NCI-H2029 treated with DMSO at 0.1 percent for 48 hours (cell line): ENCODE measurements at places on chromosomes 12 and 14.

- DNase-seq = no peak
Measured at GRCh38 chr14:68894123-68894522, 85.0 kb downstream of the ACTN1 start.

DNA sequence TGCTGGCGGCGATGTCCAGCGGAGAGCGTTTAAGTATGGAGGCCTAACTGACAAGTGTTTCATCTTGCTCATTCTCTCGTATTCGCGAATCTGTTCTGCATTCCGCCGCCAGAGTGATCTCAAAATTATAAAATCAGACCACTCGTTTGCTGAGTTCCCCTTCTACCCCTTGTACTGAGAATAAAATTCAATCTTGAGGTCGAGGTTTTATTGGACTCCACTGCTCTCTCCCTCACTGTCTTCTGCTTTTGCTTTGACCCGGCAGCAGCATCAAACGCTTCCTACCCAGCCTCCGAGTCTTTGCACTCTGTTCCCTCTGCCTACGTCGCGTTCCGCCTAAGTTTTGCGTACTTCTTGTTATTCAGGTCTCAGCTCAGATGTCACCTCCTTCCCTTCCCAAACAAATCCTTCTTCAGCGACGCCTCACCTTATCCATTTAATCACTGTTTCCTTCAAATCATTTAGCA is 462 bp downstream of the KNTC1 start:
- no peak for DNase-seq

- DNase-seq = no peak
Measured at GRCh38 chr14:64573109-64573508, 23.3 kb downstream of the PPP1R36 start.

- DNase-seq = no peak
Measured at GRCh38 chr12:16523951-16524331, 82.0 kb downstream of the LMO3 start.

GRCh38 chr12:121765573-121765972 is 27.9 kb downstream of the RHOF start:
- no peak for DNase-seq

DNA sequence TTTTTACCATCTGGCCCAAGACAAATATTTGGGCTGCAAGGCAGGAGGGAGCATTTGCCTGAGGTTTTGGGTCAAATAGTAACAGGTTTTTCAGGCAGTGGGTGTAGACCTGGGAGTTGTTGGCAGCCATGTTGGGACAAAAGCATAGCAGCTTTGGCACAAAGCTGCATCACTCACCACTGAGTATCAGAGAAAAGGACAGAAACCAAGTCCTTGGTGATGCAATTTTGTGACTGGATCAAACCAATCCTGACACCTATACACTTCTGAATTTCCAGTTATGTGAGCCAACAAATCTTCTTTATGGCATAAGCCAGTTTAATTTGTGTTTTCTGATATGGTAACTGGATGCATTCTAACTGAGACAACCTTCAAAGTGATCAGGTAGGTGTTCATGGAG is 144.8 kb upstream of the KRR1 start:
- no peak for DNase-seq

- no peak for DNase-seq
Measured at GRCh38 chr14:31990926-31991572, 86.1 kb upstream of the ARHGAP5 start.

DNA sequence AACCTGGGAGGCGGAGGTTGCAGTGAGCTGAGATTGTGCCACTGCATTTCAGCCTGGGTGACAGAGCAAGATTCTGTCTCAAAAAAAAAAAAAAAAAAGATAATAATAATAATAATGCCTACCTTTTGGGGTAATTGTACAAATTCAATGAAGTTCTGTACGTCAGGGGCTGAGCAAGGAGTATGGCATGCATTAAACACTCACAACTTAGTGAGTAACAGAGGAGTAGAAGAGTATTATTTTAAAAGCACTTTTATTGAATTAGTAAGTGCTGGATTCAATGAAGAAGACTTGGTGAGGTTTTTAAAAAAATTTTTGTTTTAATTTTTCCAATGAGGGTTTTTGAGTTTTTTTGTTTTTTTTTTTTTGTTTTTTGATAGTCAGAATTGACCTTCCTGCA is 783.6 kb upstream of the TBX3 start:
- DNase-seq = no peak

DNA sequence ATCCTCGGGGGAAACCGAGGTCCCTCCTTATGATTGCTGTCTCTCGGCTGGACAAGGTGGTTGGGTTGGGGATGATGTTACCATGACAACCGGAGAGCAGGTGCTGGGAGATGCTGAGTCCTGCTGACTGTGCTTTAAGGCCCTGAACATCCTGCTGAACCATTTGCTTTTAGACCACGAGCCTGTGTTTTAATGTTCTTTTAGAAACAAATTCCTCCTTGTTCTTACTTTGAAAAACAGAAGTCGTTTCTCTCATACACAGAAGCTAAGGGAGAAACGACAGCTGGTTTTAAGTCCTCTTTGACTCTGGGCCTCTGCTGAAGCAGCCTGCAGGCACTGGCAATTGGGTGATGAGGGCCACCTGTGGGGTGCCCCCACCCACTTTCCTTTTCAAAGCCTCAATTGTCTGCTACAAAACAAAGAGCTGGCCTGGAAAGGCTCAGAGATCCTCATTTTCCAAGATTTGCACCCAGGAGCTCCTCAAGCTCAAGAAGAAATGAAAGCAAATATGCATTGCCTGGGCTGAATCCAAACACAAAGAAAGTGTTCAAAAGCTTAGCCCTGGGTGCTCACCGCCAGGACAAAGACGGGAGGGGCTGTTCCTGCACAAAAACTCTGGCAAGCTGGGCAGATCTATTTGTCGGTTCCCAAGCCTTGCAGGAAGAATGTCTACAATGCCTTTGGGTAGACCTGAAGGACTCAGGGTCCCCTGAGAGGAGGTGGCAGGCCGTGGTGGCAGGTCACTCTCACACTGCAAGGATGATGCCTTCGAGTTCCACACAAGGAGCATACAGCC is 90.0 kb upstream of the CLMN start:
- DNase-seq = no peak

DNA sequence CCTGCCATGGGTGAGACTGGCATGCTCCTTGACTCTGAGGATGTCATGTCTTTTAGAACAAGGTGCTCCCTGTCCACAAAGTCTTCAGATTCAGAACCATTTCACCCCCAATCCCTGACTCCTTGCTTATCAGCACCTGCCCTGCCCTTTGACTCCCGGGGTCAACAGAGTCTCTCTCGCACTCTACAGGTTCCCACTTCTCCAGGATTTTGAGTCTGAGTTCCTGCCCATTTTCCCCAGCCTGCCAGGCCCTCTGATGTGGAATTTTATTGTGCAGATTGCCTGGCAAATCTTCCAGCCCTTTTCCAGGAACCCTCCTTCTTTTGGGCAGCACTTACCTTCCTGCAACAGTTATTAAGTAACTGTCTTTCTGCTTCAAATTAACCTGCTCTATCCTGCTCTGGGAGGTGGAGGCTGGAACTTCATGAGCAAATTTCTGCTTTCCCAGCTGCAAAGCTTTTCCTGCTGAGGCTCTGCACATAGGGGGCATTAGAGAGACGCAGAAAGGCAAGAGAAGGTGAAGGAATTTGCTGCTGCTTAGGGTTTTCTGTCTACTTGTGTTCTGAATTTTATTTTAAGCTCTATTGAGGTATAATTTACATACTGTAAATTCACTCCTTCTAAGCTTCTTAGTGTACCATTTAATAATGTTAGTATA is 259.1 kb downstream of the PCNX1 start:
- DNase-seq = no peak

- DNase-seq = no peak
Measured at GRCh38 chr12:120861074-120861795, 42.9 kb downstream of the SPPL3 start.

GRCh38 chr12:118107011-118107410 is 3.2 kb upstream of the VSIG10 start:
- DNase-seq = no peak

- DNase-seq = no peak
Measured at GRCh38 chr12:117060246-117060928, 38.8 kb downstream of the TESC start.

- no peak for DNase-seq
Measured at GRCh38 chr12:24754690-24755638, 193.9 kb downstream of the BCAT1 start.

DNA sequence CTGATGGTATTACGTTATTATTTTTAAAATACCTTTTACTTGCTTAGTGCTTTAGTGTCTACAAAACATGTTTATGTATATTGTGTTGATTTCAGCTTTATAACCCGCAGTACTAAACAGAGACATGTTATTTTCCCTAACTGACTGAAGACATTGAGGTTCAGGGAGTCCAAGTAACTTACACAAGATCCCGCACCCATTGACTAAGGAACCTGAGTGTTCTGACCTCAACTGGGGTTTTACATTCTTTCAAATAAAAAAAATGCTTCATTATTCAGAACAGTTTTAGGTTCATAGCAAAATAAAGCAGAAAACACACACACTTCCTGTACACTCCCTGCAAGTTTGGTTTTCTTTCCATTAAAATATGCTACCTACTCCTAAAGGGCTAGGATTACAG is 60.4 kb upstream of the METAP2 start:
- DNase-seq = no peak

- DNase-seq = no peak
Measured at GRCh38 chr12:61487728-61488127, 772.5 kb upstream of the USP15 start.

DNA sequence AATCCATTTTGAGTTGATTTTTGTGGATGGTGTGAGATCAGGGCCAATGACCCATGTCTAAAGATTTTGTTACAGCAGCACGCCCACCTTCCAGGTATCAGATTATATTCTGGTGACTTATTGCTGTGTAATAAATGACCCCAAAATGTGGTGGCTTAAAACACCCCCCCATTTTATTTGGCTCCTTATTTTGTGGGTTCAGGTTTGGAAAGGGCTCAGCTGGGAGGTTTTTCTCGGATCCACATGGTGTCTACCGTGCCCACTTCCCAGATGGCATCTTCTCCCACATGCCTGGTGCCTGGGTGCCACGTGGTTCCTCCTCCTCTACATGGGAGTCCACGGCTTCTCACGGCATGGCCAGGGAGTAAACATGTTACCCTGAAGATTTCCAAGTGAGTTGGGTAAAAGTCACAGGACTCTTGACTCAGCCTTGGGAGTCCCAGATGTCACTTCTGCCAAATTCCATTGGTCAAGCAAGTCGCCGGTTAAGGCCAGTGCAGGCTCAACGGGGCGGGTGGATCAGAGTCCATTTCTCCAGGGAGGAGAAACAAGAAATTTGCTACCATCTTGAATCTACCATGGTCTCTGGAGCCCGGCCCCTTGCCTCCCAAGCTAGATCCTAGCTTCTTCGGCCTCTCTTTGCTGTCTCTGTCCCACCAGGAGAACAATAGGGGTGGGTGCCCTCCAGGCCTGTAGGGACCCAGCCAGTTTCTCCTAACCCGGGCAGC is 214.3 kb downstream of the KIF26A start:
- no peak for DNase-seq

- DNase-seq = no peak
Measured at GRCh38 chr12:86723326-86723725, 467.1 kb upstream of the MGAT4C start.

- DNase-seq = no peak
Measured at GRCh38 chr14:80585506-80585835, 356.1 kb downstream of the CEP128 start.

DNA sequence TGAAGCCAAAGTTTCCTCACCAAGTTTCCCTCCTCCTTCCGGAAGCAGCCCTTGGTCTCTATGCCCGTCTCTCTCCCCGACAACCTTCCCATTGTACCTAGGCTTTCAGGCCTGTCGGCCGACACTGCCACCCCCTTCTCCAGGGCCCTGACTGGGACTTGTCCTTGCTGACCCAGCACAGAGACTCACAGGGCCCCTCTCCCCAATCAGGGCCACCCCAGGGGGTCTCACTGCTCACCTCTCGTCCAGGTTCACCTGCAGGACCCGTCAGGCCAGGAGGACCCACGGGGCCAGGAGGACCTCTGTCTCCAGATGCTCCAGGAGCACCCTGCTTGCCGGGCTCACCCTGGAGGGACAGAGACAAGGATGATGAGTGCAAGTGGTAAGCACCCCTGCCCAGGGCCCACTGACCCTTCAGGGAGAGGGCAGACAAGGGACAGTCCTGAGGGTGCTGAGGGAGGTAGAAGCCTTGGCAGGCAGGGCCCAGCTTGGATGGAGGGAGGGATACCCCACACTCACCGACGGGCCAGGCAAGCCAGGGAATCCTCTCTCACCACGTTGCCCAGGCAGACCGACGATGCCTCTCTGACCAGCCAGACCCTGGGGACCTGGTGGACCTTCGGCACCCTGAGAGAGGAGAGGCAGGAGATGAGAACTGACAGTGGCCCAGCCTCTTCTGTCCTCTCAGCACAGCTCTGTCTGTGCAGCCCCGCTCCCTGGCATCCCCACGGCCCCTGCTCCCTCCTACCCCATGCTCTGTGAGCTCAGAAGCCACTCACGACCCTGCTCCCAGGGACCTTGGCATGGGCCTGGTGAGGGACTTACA is 14.6 kb downstream of the TMEM106C start:
- no peak for DNase-seq

GRCh38 chr12:70849265-70849960 is 71.1 kb downstream of the PTPRR start:
- no peak for DNase-seq

DNA sequence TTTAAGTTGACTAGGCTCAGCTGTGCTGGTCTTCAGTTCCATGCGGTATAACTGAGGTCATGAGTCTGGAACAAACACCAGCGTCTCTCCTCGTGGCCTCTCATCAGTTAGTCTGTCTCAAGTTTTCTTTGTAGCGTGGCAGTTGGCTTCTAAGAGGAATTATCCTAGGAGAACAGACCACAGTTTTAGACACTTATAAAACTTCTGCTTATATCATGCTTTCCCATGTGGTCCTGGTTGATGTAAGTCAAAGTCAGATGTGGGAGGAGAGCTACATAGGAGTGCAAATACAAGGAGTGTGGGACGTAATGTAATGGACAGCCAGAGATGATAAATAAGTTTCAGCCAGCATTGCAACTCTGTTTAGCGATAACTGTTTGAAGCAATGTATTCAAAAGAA is 14.8 kb downstream of the PLEKHA5 start:
- DNase-seq = no peak

DNA sequence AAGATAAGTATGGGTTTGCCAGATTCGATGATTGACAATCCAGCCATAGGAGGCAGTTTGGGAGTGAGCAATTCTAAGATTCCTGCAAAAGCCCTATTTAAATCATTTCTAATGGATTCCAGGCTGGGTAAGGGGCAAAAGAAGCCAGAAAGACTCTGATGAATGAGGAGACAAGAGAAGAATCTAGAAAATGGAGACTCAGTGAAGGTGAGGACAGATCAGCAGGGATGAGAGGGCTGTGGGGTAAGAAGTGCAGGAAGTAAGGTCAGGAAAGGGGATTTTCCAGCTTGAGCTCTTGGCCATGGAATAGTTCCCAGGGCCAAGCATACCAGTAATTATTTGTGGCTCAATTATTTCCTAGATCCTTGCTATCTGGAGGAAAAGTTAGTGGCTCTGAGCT is 87.3 kb downstream of the TMX1 start:
- no peak for DNase-seq

GRCh38 chr12:98939350-98939749 is 294.3 kb downstream of the APAF1 start:
- DNase-seq = no peak

GRCh38 chr12:109310247-109311125 is 1.4 kb upstream of the FOXN4 start:
- peak; percentile 41 for DNase-seq
